ENCODE measurements at places on chromosomes 6 and 20. TPM values are rescaled to one million over a fixed set of nuclear protein-coding genes. Genes with fewer than 3 reads are reported as not detected.

DNA sequence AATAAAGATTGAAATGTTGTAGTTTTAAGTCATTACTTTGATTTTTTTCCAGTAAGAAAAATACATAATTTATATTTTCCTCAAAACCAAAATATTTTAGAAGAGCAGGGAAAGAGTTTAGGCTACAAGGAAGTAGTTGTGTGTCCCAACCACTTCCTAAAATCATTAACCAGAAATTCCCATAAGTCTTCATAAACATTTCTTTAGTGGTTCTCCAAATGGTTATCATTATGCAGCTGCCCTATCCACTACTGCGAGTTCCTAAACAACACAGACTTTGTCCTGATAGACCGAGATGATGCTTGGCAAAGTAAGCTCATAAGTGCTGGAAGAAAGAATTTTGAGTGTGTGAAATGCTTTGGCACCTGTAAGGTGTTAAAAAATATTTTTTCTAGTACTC is 93.6 kb downstream of the ARMC2 start:
- no peak overlapping the region for H3K4me3 ChIP-seq
- no peak for DNase-seq

SLC17A4 gene
- total RNA-seq: not detected

BCAS1 gene
- not detected for total RNA-seq

CST5 gene
- total RNA-seq: not detected

DNA sequence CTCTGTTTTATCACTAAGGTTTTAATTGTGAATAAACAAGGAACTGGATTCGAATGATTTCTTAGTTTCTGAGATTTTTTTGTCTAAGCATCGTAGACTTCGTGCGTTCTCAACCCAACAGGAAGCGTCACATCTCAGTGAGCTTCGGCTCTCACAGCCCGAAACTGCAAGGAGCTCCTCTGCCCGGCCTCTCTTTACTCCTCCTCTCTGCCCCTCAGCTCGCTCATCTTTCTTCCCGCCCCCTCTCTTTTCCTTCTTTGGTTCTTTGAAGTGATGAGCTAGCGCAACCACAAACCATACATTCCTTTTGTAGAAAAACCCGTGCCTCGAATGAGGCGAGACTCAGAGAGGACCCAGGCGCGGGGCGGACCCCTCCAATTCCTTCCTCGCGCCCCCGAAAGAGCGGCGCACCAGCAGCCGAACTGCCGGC is 480 bp upstream of the NT5E start:
- H3K27ac ChIP-seq: peak overlapping the region; percentile 92
- peak overlapping the region; percentile 62 for H3K4me3 ChIP-seq
- H3K36me3 ChIP-seq: no peaks in the 10 kb centered on the region
- DNase-seq: peak; percentile 52
- H3K4me1 ChIP-seq: peaks cover 27% of the 10 kb centered on the region

DNA sequence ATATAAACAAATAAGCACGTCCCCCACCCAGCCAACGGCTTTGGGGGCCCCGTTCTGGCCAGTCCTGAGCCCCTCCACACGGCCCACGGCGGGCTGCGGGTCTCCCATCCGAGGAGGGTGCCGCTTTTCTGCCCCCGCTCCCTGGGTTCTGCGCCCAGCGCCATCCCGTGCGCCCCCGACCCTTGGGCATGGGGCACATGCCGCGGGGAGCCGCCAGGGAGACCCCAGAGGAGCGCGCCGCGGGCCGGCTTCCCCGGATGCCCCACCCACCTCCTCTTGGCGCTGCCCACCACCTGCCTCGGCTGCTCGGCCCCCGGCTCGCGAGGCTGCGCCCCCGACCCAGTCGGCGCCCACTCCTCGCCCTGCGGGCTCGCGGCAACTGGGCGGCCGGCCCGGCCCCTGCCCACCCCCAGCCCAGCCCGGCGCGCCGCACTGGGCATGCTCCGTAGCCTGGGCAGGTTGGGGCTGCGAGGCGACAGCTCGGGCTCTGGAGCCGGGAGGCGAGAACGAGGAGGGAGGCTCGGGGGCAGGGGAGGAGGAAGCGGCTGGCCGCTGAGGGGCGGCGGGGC is 570 bp upstream of the PLCB4 start:
- peak; percentile 56 for DNase-seq
- H3K4me3 ChIP-seq: peak overlapping the region; percentile 72
- H3K27me3 ChIP-seq: no peaks in the 10 kb centered on the region
- H3K27ac ChIP-seq: peak overlapping the region; percentile 57

DNA sequence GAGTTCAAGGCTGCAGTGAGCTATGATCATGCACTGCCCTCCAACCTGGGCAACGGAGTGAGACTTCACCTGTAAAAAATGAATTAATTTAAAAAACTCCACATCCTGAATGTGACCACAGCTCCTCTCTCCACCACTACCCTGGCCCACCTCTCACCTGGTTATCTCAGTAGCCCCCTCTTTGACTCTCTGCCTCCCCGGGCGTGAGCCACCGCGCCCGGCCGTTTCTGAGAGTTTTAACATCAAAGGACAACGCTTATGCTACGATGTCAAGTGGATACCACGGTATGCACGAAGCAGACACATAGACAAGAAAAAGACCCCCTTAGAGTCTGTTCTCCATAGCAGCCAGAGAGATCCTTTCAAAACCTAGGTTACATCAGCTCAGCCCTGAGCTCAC is 48.7 kb downstream of the FGD2 start:
- H3K27ac ChIP-seq: no peak overlapping the region
- H3K36me3 ChIP-seq: no peaks in the 10 kb centered on the region
- no peak overlapping the region for H3K4me3 ChIP-seq
- DNase-seq: no peak
- H3K27me3 ChIP-seq: no peaks in the 10 kb centered on the region

- H3K4me3 ChIP-seq: no peak overlapping the region
- H3K36me3 ChIP-seq: no peaks in the 10 kb centered on the region
- H3K27ac ChIP-seq: no peak overlapping the region
- peaks cover 2% of the 10 kb centered on the region for H3K4me1 ChIP-seq
- no peaks in the 10 kb centered on the region for H3K27me3 ChIP-seq
Measured at GRCh38 chr6:44176762-44177509, 18.3 kb downstream of the CAPN11 start.

DNA sequence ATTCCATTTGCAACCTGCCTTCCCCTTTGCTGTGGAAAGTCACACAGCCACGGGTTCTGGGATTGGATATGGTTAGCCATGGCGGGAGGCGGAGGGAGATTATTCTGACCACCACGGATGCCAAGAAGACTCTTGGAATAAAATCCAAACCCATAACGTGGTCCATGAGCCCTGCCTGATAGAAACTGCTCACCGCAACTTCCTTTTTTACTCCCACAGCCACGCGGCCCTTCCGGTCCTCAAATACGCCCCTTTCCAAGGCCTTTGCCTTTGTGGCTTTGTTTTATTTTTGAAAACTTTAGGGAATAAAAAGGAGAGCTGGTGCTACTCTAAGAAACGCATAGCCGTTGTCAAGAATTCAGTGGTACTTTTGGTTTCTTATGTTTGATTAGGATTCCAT is 602.5 kb upstream of the CDH4 start:
- no peaks in the 10 kb centered on the region for H3K36me3 ChIP-seq
- no peak for DNase-seq
- no peaks in the 10 kb centered on the region for H3K27me3 ChIP-seq
- H3K4me3 ChIP-seq: no peak overlapping the region
- H3K27ac ChIP-seq: no peak overlapping the region
- H3K4me1 ChIP-seq: no peaks in the 10 kb centered on the region

LSM2 gene
- total RNA-seq: 43.1 TPM

- H3K36me3 ChIP-seq: no peaks in the 10 kb centered on the region
- H3K27me3 ChIP-seq: no peaks in the 10 kb centered on the region
- H3K27ac ChIP-seq: no peak overlapping the region
Measured at GRCh38 chr20:20342066-20342465, 25.8 kb upstream of the INSM1 start.

DNA sequence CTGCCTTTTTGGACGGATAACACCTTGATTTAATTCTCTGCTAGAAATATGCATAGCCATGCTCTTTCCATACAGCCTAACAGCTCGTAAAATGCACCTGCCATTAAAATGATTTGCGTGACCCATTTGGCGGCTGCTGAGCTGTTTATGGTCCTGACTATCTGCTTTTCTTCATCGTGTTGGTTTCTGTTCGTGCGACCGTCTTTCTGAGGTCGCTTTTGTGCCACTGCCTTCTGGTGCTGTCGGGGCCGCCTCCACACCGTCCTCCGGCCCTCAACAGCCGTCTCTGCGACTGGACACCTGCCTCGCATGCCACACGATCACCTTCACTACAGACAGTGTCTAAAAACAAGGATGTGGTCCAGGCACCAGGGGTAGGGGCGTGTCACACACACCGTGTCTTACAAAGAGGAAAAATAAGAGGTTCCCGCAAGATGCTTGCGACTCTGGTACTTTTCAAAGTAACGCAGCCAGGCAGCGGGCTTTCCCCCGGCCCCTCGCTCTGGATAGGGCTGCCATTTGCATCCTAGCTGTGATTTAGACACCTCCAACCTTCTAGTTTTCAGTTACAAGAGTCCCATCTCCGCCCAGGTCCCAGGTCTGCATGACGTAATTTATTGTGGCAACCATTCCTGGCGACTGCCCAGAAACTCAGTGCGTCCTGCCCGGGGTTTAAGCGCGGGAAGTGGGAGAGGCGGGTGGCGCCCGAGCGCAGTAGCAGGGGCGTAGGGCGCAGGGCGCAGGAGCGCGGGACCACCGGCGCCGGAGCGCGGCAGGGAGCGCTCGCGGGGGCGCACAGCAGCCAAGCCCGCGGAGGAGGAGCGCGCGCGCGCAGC is at the start of gene STMND1:
TSS of gene STMND1 (plus strand) at position 629 of the 836 bp plus-strand sequence. CDS start 208 bp downstream, outside the sequence.
- H3K36me3 ChIP-seq: no peaks in the 10 kb centered on the region
- H3K4me3 ChIP-seq: peak within 1 kb of the TSS; percentile 17
- no peak within 1 kb of the TSS for H3K27ac ChIP-seq
- DNase-seq: peak; percentile 47
- H3K4me1 ChIP-seq: no peaks in the 10 kb centered on the region

- DNase-seq: peak; percentile 88
- no peaks in the 10 kb centered on the region for H3K27me3 ChIP-seq
- no peaks in the 10 kb centered on the region for H3K36me3 ChIP-seq
- H3K4me1 ChIP-seq: no peaks in the 10 kb centered on the region
Measured at GRCh38 chr6:4358414-4359107, 223.2 kb upstream of the ECI2 start.

GRCh38 chr6:39892490-39893129 is 41.7 kb downstream of the MOCS1 start:
- no peak overlapping the region for H3K4me3 ChIP-seq
- H3K36me3 ChIP-seq: no peaks in the 10 kb centered on the region
- H3K27me3 ChIP-seq: no peaks in the 10 kb centered on the region
- peaks cover 5% of the 10 kb centered on the region for H3K4me1 ChIP-seq
- H3K27ac ChIP-seq: no peak overlapping the region
- peak; percentile 72 for DNase-seq

- H3K4me3 ChIP-seq: no peak overlapping the region
- no peaks in the 10 kb centered on the region for H3K27me3 ChIP-seq
- peak overlapping the region; percentile 78 for H3K27ac ChIP-seq
- peak; percentile 88 for DNase-seq
Measured at GRCh38 chr6:43698584-43699349, 11.2 kb upstream of the MRPS18A start.

TDP2 gene
- 45.6 TPM for total RNA-seq

GRCh38 chr6:35392111-35392702 is 49.8 kb downstream of the PPARD start:
- no peak overlapping the region for H3K4me3 ChIP-seq
- H3K27ac ChIP-seq: peak overlapping the region; percentile 84
- DNase-seq: peak; percentile 99
- H3K36me3 ChIP-seq: no peaks in the 10 kb centered on the region
- peaks cover 56% of the 10 kb centered on the region for H3K4me1 ChIP-seq
- H3K27me3 ChIP-seq: no peaks in the 10 kb centered on the region

- DNase-seq: no peak
- H3K27ac ChIP-seq: no peak overlapping the region
- no peaks in the 10 kb centered on the region for H3K36me3 ChIP-seq
- no peaks in the 10 kb centered on the region for H3K27me3 ChIP-seq
- H3K4me1 ChIP-seq: peaks cover 41% of the 10 kb centered on the region
- no peak overlapping the region for H3K4me3 ChIP-seq
Measured at GRCh38 chr20:50911716-50912115, 19.5 kb downstream of the ADNP start.

RPRD1B gene
- 28.7 TPM for total RNA-seq

ID4 gene
- 545 TPM for total RNA-seq

GRCh38 chr20:45781391-45781931 is 10.2 kb downstream of the WFDC3 start:
- no peaks in the 10 kb centered on the region for H3K27me3 ChIP-seq
- DNase-seq: no peak
- no peak overlapping the region for H3K27ac ChIP-seq

TRIM40 gene
- not detected for total RNA-seq

GRCh38 chr6:169604076-169604475 is 97.8 kb downstream of the WDR27 start:
- H3K27me3 ChIP-seq: no peaks in the 10 kb centered on the region
- no peak for DNase-seq
- no peak overlapping the region for H3K4me3 ChIP-seq
- H3K27ac ChIP-seq: no peak overlapping the region
- no peaks in the 10 kb centered on the region for H3K36me3 ChIP-seq

DNA sequence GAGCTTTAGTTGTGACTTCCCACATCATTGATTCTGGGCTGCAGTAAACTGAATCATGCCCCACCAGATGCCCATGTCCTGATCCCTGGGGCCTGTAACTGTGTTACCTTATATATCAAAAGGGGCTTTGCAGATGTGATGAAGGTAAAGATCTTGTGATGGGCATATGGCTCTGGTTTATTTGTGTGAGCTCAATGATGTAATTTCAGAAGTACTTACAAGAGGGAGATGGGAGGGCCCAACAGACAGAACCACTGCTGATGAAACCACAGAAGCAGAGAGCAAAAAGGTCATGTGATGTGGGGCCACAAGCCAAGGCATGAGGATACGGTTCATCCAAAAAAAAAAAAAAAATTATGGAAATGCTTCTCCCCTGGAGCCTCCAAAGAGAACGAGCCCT is 118.7 kb downstream of the TOX2 start:
- no peaks in the 10 kb centered on the region for H3K27me3 ChIP-seq
- H3K4me1 ChIP-seq: no peaks in the 10 kb centered on the region
- H3K36me3 ChIP-seq: no peaks in the 10 kb centered on the region
- DNase-seq: no peak

GPR6 gene
- not detected for total RNA-seq

DNA sequence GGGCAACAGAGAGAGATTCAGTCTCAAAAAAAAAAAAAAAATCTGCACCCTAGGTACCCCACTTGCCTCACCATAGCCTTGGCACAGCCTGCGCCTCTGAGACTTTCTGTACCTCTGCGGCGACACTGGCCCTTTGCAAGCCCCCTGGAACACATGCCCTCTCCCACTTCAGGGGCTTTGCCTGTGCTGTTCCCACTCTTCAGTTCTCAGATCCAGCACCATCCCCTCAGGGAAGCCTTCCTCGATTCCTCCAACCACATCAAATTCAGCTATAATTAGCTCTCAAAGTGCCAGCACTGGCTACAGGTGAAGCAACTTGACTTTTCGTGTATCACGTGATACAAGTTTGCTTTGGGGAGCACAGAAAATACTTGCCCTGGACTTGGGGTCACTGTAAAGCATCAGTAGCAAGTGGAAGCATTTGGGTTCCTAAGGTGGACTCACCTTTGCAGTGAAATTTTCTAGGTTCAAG is 2.1 kb upstream of the UBE2V1 start:
- peaks cover 41% of the 10 kb centered on the region for H3K4me1 ChIP-seq
- no peaks in the 10 kb centered on the region for H3K27me3 ChIP-seq
- no peaks in the 10 kb centered on the region for H3K36me3 ChIP-seq
- peak overlapping the region; percentile 34 for H3K4me3 ChIP-seq

RUNX2 gene
- 4.2 TPM for total RNA-seq
